Nephron progenitor cell (in vitro differentiated cells): ENCODE measurements at places on chromosomes 12 and 14.

GRCh38 chr14:99263564-99264330 lies 8.2 kb downstream of the BCL11B start:
- no peaks in the 10 kb centered on the region for H3K36me3 ChIP-seq
- peaks cover 93% of the 10 kb centered on the region for H3K4me1 ChIP-seq
- H3K27ac ChIP-seq: no peak overlapping the region

DNA sequence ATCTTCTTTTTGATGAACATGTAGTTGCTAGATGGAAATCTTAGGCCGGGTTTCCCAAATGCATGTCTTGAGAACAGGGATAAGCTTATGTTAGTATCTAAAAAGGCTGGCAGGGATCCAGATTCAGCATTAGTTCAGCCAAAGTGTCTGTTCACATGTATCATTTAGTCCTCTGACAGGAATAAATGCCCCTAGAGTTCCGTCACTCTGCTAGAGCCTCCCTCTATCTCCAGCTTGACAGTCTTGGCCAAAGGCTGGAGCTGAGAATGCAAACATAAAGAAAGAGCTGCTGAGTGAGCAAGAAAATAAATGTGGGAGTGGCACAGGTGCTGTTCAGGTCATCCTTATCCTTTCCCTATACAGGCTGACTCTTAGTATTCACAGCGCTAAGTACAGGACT lies 13.8 kb upstream of the NELL2 start:
- H3K27me3 ChIP-seq: no peaks in the 10 kb centered on the region
- no peaks in the 10 kb centered on the region for H3K4me1 ChIP-seq
- H3K27ac ChIP-seq: no peak overlapping the region
- DNase-seq: no peak
- H3K36me3 ChIP-seq: no peaks in the 10 kb centered on the region
- no peak overlapping the region for H3K4me3 ChIP-seq

DNA sequence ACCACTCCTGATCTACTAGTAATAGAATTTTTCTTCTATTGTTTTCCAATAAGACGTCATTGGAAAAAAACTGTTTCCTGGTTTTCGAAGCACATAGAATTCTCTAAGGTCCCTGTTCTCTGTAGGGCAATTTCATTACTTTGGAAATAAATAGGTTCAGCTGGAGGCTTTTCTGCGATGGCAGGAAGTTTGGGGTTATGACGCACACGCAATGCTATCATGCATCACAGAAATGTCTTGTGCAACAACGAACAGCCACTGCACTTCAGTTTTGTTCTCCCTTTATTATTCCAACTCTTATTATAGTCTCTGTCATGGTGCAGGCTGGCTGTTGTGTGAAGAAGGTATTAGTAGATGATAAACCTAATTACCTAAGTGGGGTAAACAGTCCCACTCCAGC lies 59.0 kb downstream of the KCNK10 start:
- H3K27me3 ChIP-seq: peaks cover 49% of the 10 kb centered on the region
- DNase-seq: no peak
- no peaks in the 10 kb centered on the region for H3K36me3 ChIP-seq
- no peak overlapping the region for H3K4me3 ChIP-seq

GRCh38 chr14:81315341-81315740 lies 84.8 kb downstream of the STON2 start:
- peak overlapping the region; percentile 39 for H3K27ac ChIP-seq
- peaks cover 13% of the 10 kb centered on the region for H3K27me3 ChIP-seq
- H3K36me3 ChIP-seq: peaks cover 27% of the 10 kb centered on the region
- peaks cover 46% of the 10 kb centered on the region for H3K4me1 ChIP-seq

DNA sequence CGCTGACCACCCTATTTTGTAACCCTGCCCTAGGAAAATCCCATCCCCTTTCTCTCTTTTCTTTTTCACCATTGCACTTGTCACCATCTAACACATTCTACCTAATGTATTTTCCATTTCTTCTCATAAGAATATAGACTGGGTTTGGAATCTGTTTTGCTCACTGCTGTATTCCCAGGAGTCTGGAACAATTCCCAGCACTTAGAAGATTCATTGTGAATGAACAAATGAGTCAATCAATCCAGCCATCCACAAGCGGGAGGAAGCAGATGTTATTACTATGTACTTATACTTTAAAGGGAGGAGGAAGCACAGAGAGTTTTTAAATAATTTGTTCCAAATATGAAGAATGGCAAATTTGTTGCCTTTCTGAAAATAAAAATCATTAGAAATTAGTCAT lies 142.1 kb downstream of the KIF21A start:
- DNase-seq: no peak
- peaks cover 38% of the 10 kb centered on the region for H3K36me3 ChIP-seq
- peak overlapping the region; percentile 55 for H3K27ac ChIP-seq
- H3K27me3 ChIP-seq: no peaks in the 10 kb centered on the region
- H3K4me1 ChIP-seq: peaks cover 29% of the 10 kb centered on the region

DNA sequence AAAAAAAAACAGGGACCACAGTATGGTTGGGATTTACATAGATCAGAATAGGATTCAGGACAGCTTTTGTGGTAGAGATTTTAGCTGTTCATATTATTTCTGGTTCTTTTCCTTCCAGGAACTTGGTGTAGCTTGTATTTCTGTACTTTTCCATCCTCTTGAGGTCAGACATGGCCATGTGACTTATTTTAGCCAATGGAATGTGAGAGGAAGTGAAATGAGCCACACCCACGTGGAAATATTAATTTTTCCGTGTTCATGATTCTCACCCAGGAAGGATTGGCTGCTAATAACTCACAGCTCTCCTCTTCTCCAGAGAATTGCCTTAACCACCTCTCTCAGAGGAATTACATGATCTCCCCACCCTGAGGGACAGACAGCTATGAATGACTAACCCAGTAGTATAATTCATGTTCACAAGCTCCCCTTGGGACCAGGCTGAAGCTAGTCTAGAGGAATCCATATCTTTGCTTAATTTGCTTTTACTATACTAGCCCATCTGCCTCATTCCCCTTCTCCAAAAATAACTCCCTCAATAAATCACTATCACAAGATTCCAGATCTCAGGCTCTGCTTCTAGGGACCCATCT lies 340.4 kb downstream of the NUAK1 start:
- peaks cover 13% of the 10 kb centered on the region for H3K4me1 ChIP-seq
- DNase-seq: no peak
- no peak overlapping the region for H3K4me3 ChIP-seq
- H3K27ac ChIP-seq: no peak overlapping the region

DNA sequence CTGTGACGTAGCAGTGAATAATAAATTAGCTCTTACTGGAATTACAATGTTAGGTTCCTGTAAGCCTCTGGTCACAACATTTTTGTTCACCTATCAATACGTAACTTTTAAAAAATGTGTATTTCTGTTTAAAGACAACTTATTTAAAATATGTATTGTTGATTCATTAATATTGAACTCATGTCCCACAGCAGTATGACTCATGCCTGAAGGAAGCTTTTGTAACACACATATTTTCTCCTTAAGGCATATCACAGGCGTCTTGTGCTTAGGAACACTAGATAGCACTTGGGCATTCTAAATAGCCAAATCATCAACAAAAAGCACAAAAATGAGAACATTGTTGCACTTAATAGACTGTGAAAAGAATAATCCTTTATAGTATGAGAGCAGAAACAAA lies 92.5 kb downstream of the GPHN start:
- peaks cover 1% of the 10 kb centered on the region for H3K27me3 ChIP-seq
- H3K4me3 ChIP-seq: no peak overlapping the region
- peaks cover 5% of the 10 kb centered on the region for H3K36me3 ChIP-seq
- H3K4me1 ChIP-seq: no peaks in the 10 kb centered on the region
- H3K27ac ChIP-seq: no peak overlapping the region

GRCh38 chr14:31893221-31893757 lies 183.8 kb upstream of the ARHGAP5 start:
- peaks cover 12% of the 10 kb centered on the region for H3K27me3 ChIP-seq
- H3K36me3 ChIP-seq: no peaks in the 10 kb centered on the region
- no peak overlapping the region for H3K27ac ChIP-seq
- no peak overlapping the region for H3K4me3 ChIP-seq
- no peak for DNase-seq

DNA sequence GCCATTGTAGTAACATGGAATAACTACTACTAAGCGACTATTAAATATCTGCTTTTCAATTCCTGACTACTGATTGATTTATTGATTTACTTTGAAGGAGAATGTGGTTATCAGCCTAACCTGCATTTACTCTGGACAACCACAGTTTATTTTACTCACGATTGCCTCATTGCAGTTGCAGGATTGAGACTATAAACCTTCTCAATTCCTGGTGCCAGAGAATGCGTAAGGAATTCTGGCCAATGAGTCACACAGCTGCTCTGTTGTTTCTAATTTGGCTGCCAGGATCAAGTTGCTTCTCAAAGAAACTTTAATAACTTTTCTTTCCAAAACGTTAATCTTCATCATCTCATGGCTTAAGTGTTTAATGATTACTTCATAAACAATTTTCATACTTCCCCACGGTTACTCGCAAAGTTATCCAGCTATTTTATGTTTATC lies 13.1 kb upstream of the TMTC1 start:
- no peak overlapping the region for H3K4me3 ChIP-seq
- no peaks in the 10 kb centered on the region for H3K36me3 ChIP-seq
- DNase-seq: no peak
- peak overlapping the region; percentile 70 for H3K27ac ChIP-seq
- H3K27me3 ChIP-seq: peaks cover 2% of the 10 kb centered on the region

GRCh38 chr12:101719566-101719965 lies 19.7 kb downstream of the SYCP3 start:
- no peak for DNase-seq
- H3K36me3 ChIP-seq: no peaks in the 10 kb centered on the region
- no peak overlapping the region for H3K4me3 ChIP-seq
- no peak overlapping the region for H3K27ac ChIP-seq
- no peaks in the 10 kb centered on the region for H3K27me3 ChIP-seq

- peaks cover 58% of the 10 kb centered on the region for H3K4me1 ChIP-seq
- H3K27ac ChIP-seq: peak overlapping the region; percentile 96
- H3K4me3 ChIP-seq: peak overlapping the region; percentile 56
- no peaks in the 10 kb centered on the region for H3K27me3 ChIP-seq
- peak; percentile 70 for DNase-seq
Observed at GRCh38 chr12:96249196-96250118, 55.3 kb downstream of the ELK3 start.

DNA sequence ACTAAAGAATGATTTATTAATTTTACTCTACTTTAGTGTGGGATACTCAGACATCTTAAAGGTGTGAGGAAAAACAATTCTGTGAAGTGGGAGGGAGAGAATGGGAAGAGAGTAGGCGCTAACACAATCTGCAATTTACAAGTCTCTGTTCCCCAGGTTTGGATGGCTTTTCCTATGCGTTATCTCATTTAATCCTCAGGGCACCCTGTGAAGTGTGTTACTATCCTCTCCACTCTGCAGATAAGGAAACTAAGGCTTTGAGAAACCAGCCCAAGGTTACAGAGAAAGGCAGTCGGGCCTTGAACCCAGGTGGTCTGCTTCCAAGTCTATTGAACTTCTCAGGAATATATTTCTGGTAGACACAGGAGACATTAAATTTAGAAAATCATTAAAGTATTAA lies 36.2 kb upstream of the TUBA1C start:
- peaks cover 4% of the 10 kb centered on the region for H3K27me3 ChIP-seq
- no peak overlapping the region for H3K27ac ChIP-seq
- H3K4me3 ChIP-seq: no peak overlapping the region
- H3K36me3 ChIP-seq: no peaks in the 10 kb centered on the region
- no peak for DNase-seq

- H3K4me1 ChIP-seq: peaks cover 6% of the 10 kb centered on the region
- H3K27ac ChIP-seq: no peak overlapping the region
- DNase-seq: no peak
- peaks cover 7% of the 10 kb centered on the region for H3K27me3 ChIP-seq
Observed at GRCh38 chr12:85516667-85517325, 236.8 kb downstream of the ALX1 start.

DNA sequence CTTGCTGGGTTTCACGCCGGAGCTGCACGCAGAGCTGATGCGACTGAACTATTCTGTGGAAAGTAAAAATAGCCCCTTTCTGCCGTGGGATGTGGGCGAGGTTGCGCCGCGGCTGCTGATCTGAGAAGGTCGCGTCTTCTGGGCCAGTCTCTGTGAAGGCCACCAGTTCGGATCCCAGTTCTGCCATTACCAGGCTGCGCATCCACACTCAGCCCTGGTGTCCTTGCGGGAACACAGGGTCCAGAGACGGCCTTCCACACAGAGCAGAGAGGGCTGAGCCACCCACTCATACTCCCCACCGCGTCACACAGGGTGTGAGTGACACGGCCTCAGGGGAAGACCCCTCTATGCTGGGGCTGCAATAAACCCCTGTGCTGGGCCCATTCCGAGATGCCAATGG lies 13.9 kb downstream of the GALNT9 start:
- DNase-seq: no peak
- peaks cover 11% of the 10 kb centered on the region for H3K36me3 ChIP-seq
- no peak overlapping the region for H3K4me3 ChIP-seq
- H3K27ac ChIP-seq: no peak overlapping the region
- peaks cover 42% of the 10 kb centered on the region for H3K4me1 ChIP-seq

GRCh38 chr12:47739979-47740378 lies 14.7 kb upstream of the ENDOU start:
- no peaks in the 10 kb centered on the region for H3K27me3 ChIP-seq
- no peaks in the 10 kb centered on the region for H3K36me3 ChIP-seq
- no peak for DNase-seq

DNA sequence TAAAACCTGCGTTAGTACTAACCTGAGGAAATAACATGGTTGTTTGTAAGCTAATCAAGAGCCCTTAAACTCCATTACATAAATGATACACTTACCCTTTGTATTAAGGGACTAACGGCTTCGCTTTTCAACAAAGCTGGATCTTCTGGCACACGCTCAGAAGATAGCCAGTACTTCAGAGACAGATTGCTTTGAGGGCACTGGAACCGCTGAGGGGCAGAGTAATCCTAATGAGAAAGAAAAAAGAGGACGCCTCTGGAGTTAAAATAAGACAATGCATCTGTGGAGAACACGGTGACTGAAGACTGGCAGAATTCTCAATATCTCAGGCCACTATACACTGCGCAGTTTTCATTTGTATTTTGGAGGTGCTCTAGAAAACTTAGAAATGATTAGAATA lies 1.5 kb upstream of the KTN1 start:
- peak overlapping the region; percentile 97 for H3K4me3 ChIP-seq
- peaks cover 4% of the 10 kb centered on the region for H3K27me3 ChIP-seq
- DNase-seq: no peak
- H3K4me1 ChIP-seq: peaks cover 25% of the 10 kb centered on the region
- H3K27ac ChIP-seq: no peak overlapping the region

DNA sequence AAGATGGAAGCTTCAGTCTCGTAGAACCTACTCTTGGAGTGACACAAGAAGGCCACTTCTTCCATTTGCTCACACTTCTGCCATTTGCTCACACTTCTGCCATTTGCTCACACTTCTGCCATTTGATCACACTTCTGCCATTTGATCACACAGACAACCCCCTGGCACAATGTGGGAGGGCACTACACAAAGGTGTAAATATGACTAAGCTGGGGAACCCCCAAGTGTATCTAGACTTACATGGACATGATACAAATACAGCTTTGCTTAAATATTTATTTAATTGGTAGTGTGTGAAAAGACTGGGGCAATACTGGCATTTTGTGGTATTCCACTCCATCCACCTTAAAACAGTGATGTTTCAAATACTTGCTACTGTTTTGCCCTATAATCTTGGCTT lies 296.2 kb upstream of the PPFIA2 start:
- H3K27me3 ChIP-seq: peaks cover 4% of the 10 kb centered on the region
- no peak overlapping the region for H3K27ac ChIP-seq
- H3K4me3 ChIP-seq: no peak overlapping the region
- H3K4me1 ChIP-seq: no peaks in the 10 kb centered on the region

- H3K27ac ChIP-seq: no peak overlapping the region
- peaks cover 2% of the 10 kb centered on the region for H3K27me3 ChIP-seq
- no peaks in the 10 kb centered on the region for H3K36me3 ChIP-seq
- H3K4me1 ChIP-seq: peaks cover 5% of the 10 kb centered on the region
- no peak overlapping the region for H3K4me3 ChIP-seq
Observed at GRCh38 chr12:56766535-56766934, 3.4 kb downstream of the HSD17B6 start.
